ENCODE measurements at places on chromosomes 4 and X.

DNA sequence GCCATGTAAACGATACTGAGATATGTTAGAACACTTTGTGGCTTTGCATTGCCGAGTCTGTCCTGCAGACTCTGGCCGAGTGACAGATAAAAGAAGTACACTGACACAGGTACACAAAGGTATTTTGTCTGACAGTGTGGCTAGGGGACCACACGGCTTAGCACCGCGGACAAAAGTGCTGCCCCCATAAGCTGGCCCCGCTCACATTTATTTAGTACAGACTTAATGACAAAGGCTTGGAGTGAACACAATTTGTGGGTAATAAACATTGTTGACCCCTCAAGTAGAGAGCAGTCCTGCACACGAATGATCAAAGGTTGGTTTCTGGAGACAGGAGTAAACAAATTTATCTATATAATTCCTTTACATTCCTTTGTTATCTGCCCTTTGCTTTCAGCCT lies 976.8 kb downstream of the TRAM1L1 start:
- DNase-seq, result no peak

GRCh38 chrX:79336869-79337815 lies 30.0 kb downstream of the ITM2A start:
- no peak for DNase-seq

DNA sequence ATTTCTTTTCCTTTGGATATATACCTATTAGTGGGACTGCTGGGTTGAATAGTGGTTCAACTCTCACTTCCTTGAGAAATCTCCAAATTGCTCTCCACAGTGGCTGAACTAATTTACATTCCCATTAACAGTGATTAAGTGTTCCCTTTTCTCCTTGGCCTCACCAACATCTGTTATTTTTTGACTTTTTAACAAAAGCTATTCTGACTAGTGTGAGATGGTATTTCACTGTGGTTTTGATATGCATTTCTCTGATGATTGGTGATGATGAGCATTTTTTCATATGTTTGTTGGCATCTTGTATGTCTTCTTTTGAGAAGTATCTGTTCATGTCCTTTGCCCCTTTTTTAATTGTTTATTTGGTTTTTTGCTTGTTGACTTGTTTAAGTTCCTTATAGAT lies 413.0 kb downstream of the MAPK10 start:
- no peak for DNase-seq

GRCh38 chr4:2925931-2926860 lies 37.0 kb downstream of the NOP14 start:
- no peak for DNase-seq

DNA sequence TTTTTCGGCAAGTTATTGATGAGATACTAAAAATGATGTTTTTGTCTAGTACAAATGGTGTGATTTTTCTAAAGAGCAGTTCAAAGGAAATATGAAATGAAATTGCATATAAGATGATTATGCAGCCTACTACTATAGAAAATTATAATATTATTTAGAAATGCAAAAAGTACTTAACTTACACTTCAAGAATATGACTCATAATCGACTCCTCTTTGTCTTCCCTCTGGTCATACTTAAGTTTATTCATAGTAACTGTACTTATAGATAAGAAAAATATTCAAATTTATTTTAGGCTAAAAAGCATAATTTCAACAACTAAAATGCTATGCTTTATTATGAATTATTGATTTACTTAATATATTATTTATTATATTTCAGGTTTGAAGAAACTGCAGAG lies 33.2 kb downstream of the CEP44 start:
- no peak for DNase-seq

DNA sequence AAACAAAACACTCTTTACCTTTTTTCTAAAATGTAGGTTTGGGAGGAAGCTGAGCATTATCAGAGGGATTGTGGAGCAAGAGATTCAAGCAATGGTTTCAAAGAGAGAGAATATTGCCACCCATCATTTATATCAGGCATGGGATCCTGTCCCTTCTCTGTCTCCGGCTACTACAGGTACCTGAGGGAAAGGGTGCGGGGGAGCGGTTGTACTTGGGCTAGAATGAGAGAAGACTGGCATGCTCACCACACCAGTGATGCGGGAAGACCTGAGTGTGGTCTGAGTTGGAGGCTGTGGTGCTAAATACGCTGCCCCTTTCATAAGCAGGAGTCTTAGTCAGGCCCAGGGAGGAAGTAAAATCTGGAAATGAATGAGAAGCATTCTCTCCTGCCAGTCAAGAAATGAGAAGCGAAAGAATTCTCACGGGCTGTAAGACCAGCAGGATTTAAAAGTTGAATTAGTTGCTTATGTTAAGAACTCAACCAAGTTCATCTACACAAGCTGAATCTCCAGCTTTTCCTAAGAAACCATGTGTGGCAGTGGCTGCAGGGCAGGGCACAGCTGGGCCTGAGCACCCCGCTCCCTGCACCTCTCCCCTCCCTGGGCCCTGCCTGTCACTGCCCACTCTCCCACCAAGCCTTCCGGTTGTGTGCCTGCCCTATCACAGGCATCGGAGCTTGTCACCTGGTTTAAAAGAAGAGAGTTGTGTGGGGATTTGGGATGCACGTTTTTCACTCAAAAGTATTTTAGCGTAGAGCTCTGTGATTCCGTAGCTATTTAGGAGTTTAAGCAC lies 24.8 kb upstream of the MSANTD1 start:
- no peak for DNase-seq

DNA sequence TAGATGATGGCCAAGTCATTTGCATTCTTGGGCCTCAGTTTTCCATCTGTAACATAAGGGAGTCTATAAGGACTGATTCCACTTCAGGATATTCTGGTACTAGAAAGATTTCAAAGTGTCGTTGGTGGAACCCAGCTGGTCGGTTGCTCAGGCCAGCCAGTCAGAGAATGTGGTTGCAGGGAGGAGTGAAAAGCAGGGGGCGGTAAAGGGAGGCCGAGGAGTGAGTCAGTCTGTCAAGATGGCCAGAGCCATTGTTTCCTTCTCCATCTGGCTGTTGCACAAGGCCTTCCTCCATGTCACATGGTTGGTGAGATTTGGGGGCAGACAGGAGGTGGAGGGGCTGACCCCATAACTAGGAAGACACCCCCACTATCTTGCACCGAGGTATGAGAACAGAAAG lies 38.2 kb downstream of the STARD8 start:
- DNase-seq, result no peak

DNA sequence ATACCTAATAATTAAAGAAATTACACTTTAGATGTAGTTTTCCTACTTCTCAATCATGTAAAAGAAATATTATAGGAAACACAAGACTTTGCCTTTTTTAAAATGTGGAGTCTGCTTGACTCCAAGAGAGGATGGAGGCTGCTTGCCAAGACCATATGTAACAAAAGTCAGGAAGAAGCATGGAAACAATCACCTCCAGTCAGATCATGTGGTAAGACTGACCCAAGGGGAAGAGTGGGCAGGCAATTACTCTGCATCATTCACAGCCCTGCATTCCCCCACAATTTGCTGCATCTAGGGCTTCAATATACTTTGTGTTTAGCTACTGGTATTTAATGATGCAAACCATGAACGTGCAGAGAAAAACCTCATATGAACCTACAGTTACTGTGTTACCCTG lies 78.0 kb upstream of the RXFP1 start:
- DNase-seq, result no peak

Data from stimulated activated CD4-positive, alpha-beta T cell treated with anti-CD3 and anti-CD28 coated beads, Interleukin-1b, Interleukin-23, amount 100 ng/mL, for 4 hours (primary cell).